ENCODE measurements at places on chromosomes 7 and 10. TPM values are rescaled to one million over a fixed set of nuclear protein-coding genes. Genes with fewer than 3 reads are reported as not detected.

DNA sequence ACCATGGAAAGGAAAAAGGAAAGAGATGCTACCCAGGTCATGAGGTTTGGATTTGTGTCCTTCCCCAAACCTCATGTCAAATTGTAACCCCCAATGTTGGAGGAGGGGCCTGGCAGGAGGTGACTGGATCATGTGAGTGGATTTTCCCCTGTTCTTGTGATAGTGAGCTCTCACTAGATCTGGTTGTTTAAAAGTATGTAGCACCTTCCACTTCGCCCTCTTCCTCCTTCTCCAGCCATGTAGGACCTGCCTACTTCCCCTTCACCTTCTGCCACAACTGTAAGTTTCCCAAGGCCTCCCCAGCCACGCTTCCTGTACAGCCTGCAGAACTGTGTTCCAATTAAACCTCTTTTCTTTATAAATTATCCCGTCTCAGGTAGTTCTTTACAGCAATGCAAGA, 113.9 kb downstream of the FAM107B start:
- H3K27me3 ChIP-seq, result no peaks in the 10 kb centered on the region
- H3K4me3 ChIP-seq, result no peak overlapping the region
- DNase-seq, result no peak
- no peak overlapping the region for H3K27ac ChIP-seq
- H3K4me1 ChIP-seq, result no peaks in the 10 kb centered on the region
- no peaks in the 10 kb centered on the region for H3K36me3 ChIP-seq

DNA sequence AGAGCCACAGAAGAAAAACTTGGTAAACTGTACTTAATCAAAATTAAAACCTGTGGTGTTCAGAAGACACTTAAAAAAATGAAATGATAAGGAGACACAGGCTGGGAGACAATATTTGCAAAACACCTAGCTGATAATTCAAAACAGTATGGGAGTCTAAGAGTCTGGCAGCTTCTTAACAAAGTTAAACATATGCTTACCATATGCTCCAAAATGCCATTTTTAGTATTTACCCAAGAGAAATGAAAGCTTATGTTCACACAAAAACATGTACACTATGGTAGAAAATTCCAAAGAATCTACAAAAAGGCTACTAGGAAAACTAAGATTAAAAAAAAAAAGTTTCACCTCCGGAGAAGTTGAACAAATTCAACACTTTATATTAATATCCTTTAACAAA, 48.6 kb downstream of the ITGB1 start:
- no peak for DNase-seq
- H3K4me1 ChIP-seq, result no peaks in the 10 kb centered on the region
- no peaks in the 10 kb centered on the region for H3K27me3 ChIP-seq
- H3K27ac ChIP-seq, result no peak overlapping the region
- H3K36me3 ChIP-seq, result no peaks in the 10 kb centered on the region

DNA sequence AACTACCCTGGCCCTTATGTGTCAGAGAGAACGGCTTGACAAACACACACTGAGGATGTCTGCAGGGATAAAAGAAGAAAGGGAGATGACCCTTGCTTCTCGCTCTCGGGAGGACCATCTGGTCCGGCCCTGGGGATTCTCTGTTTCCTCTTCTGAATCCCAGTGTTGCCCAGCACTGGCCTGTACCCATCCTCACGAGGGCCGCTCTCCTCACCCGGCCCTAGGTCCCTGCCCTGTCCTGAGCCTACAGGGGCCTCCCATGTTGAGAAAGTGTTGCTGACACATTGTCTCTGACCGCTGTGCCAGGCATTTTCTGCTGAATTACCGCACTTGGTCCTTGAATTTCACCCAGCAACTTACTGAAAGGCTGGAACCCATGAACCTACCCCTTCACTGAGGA, 171.9 kb upstream of the LANCL2 start:
- H3K4me1 ChIP-seq, result no peaks in the 10 kb centered on the region
- no peak overlapping the region for H3K4me3 ChIP-seq
- H3K36me3 ChIP-seq, result no peaks in the 10 kb centered on the region
- H3K27ac ChIP-seq, result no peak overlapping the region
- no peak for DNase-seq

TRIM24 gene
- 19.1 TPM for total RNA-seq

DNA sequence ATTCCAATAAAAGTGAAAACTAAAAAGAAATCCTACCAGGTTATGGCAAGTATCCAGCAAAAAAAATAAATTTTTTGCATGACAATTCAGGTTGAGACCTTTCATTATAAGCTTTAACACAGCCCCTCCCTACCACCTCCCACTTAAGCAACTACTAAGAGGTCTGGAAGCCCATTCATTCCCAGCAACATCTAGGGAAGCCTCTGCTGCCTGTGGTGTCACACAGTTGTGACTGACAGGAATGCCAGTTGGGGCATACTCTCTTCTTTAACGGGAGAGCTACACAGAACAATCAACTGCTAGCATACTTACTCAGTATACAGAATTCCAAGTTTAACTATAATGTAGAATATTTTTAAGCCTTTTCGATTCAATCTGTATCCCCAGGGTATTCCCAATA, 27.8 kb downstream of the ABI1 start:
- H3K4me1 ChIP-seq, result no peaks in the 10 kb centered on the region
- no peaks in the 10 kb centered on the region for H3K36me3 ChIP-seq
- DNase-seq, result no peak
- no peaks in the 10 kb centered on the region for H3K27me3 ChIP-seq
- H3K4me3 ChIP-seq, result no peak overlapping the region

USP6NL gene
- 19.3 TPM for total RNA-seq

OR13A1 gene
- total RNA-seq, result not detected

GRCh38 chr10:54609423-54609822, 191.6 kb downstream of the PCDH15 start:
- H3K4me1 ChIP-seq, result no peaks in the 10 kb centered on the region
- H3K4me3 ChIP-seq, result no peak overlapping the region
- DNase-seq, result no peak
- no peaks in the 10 kb centered on the region for H3K36me3 ChIP-seq

TAS2R5 gene
- 1.2 TPM for total RNA-seq

ATRNL1 gene
- total RNA-seq, result 2.9 TPM

- H3K4me1 ChIP-seq, result no peaks in the 10 kb centered on the region
- H3K36me3 ChIP-seq, result no peaks in the 10 kb centered on the region
- no peak overlapping the region for H3K27ac ChIP-seq
- H3K4me3 ChIP-seq, result no peak overlapping the region
- H3K27me3 ChIP-seq, result no peaks in the 10 kb centered on the region
- DNase-seq, result no peak
Measured at GRCh38 chr10:123380491-123381085, 226.4 kb downstream of the BUB3 start.

GRCh38 chr10:15738270-15738925, 18.7 kb upstream of the ITGA8 start:
- no peaks in the 10 kb centered on the region for H3K36me3 ChIP-seq
- no peak overlapping the region for H3K27ac ChIP-seq
- H3K4me1 ChIP-seq, result no peaks in the 10 kb centered on the region
- no peak overlapping the region for H3K4me3 ChIP-seq
- DNase-seq, result no peak
- no peaks in the 10 kb centered on the region for H3K27me3 ChIP-seq

GRCh38 chr10:124249812-124250432, 156.5 kb upstream of the CHST15 start:
- no peaks in the 10 kb centered on the region for H3K27me3 ChIP-seq
- H3K27ac ChIP-seq, result no peak overlapping the region

ITPRID1 gene
- total RNA-seq, result 0.91 TPM

CHAT gene
- total RNA-seq, result 1.2 TPM

INMT gene
- 6.0 TPM for total RNA-seq

C7orf33 gene
- total RNA-seq, result not detected

DNA sequence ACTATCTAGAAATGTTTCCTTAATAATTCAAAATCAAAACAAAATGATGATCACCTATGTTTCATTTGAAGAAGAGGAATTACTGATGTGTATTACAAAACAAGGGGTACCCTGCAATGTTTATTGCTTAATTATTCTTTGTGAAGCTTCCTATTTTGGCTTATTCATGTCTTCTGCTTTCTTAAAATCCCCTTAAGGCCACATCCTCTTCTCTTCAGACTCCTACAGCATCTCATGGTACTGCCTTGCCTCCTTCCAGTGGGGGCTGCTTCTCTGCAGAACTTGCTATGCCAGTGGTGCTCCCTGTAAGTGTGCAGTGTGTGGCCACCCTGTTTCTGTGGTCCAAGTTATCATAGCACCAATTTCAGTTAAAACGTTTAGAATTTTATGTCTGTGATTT, 35.0 kb downstream of the CCDC146 start:
- no peak for DNase-seq
- no peak overlapping the region for H3K4me3 ChIP-seq
- no peaks in the 10 kb centered on the region for H3K27me3 ChIP-seq
- H3K27ac ChIP-seq, result no peak overlapping the region
- H3K36me3 ChIP-seq, result no peaks in the 10 kb centered on the region

- H3K27ac ChIP-seq, result no peak overlapping the region
- no peaks in the 10 kb centered on the region for H3K4me1 ChIP-seq
- H3K4me3 ChIP-seq, result no peak overlapping the region
- H3K27me3 ChIP-seq, result no peaks in the 10 kb centered on the region
- no peak for DNase-seq
Measured at GRCh38 chr7:105799677-105800076, 76.7 kb downstream of the ATXN7L1 start.

- H3K27me3 ChIP-seq, result no peaks in the 10 kb centered on the region
- H3K27ac ChIP-seq, result no peak overlapping the region
- no peaks in the 10 kb centered on the region for H3K4me1 ChIP-seq
Measured at GRCh38 chr10:13950543-13950939, 363.8 kb downstream of the PRPF18 start.

- no peak overlapping the region for H3K4me3 ChIP-seq
- no peak overlapping the region for H3K27ac ChIP-seq
- no peaks in the 10 kb centered on the region for H3K4me1 ChIP-seq
- H3K27me3 ChIP-seq, result no peaks in the 10 kb centered on the region
Measured at GRCh38 chr10:37390926-37391325, 265.5 kb downstream of the ANKRD30A start.

CYP3A7 gene
- not detected for total RNA-seq

DPYSL4 gene
- 0.44 TPM for total RNA-seq

ZMIZ2 gene
- 112 TPM for total RNA-seq

DNA sequence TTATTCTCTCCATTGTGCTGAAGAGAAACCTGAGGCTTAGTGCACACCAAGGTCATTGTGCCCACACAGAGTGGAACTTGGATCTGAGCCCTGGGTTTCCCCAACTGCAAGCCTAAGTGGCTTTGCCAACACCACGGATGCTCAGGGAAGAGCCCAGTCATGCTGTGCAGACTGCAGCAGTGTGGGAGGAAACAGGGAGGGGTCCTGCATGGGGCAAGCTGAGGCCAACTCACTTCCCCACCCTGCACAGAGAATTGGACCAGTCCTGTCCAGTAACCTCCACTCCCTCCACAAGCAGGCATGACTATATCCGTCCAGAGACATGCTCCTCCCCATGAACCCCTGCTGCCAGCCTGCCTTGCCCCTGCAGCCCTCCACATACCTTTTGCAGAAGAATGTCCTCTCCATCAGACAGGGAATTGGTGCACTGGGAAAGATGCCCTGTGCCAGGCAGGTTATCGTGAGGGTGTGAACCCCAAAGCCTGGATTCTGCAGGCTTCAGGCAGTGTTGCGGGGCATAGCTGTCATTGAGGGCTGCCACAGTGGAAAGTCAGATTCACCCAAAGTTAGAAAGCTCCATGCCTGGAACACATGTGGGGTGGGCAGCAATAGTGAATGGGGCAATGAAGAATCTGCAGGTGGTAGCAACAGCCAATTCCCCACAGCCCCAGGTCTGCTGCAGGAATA, 44.9 kb downstream of the DRGX start:
- no peaks in the 10 kb centered on the region for H3K27me3 ChIP-seq
- H3K27ac ChIP-seq, result no peak overlapping the region
- H3K36me3 ChIP-seq, result no peaks in the 10 kb centered on the region
- no peak for DNase-seq
- no peak overlapping the region for H3K4me3 ChIP-seq

BTBD16 gene
- 0.40 TPM for total RNA-seq

GRCh38 chr10:128541926-128542475, 415.8 kb upstream of the MKI67 start:
- H3K4me1 ChIP-seq, result no peaks in the 10 kb centered on the region
- no peak overlapping the region for H3K4me3 ChIP-seq
- H3K27me3 ChIP-seq, result peaks cover 10% of the 10 kb centered on the region
- H3K27ac ChIP-seq, result no peak overlapping the region
- no peaks in the 10 kb centered on the region for H3K36me3 ChIP-seq

DNA sequence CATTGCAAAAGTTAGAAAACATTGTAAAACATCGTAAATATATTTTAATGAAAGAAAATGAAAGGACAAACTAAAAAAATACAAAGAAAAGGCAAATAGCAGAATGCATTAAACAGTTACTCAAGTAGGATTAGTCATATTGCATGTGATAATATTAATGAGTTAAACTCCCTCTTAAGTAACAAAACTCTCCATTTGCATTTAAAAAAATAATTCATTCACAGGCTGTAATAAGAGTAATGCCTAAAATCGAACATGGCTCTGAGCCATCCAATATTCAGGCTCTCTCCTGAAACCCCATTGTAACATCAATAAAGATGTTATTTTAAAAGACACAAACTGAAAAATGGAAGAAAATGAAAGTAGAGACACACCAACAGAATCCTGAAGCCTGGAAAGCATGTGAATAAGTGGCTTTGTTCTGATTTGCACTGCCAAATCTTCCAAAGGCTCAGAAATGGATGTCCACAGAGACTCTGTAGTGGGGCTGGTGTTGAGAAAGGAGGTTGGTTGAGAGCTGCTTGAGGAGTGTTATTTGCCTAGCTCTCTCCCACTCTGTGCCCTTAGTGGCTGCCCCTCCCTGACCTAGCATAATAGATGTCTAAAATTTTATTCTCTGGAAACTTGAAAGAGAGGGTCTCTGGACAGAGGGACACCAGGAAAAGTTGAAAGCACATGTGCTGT, 268.3 kb upstream of the MEOX2 start:
- H3K36me3 ChIP-seq, result no peaks in the 10 kb centered on the region
- H3K27ac ChIP-seq, result no peak overlapping the region
- no peak for DNase-seq
- H3K4me1 ChIP-seq, result no peaks in the 10 kb centered on the region
- no peak overlapping the region for H3K4me3 ChIP-seq

SPDYE16 gene
- not detected for total RNA-seq

Measured in colonic mucosa (tissue), 4 donors.